ENCODE measurements at places on chromosomes 5 and 9.
A peak's percentile ranks its signal among the peaks of the same experiment; 100 is the strongest.

DNA sequence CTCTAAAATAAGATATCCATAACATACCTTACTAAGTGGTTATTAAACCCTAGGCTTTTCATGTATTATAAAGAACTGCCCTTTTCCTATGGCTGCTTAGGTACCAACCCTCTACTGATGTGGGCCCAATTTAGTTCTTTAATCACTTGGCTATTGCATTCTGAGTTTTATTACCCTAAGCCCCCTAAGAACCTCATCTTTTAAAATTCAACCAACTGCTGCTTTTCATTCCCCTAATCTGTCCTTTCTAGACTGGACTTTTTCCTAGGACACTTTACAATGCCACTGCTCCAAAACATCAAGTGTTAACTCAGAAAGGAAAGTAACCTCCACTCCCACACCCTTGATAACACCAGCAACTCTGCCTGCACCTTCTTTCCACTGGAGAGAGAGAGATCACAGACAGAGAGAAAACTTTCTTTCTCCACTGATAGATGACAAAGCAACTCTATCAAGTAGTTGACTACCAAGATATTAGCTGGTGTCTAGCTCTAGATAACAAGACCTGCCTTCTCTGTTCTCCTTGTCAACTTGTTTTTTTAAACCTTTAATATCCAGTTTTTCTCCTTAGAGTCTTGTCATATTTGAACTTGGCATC lies 27.3 kb downstream of the ELL2 start:
- no peak for DNase-seq

- DNase-seq: no peak
Observed at GRCh38 chr5:126680191-126680817, 79.6 kb downstream of the PHAX start.

- DNase-seq: no peak
Observed at GRCh38 chr5:74072646-74073045, 446.6 kb downstream of the ARHGEF28 start.

GRCh38 chr5:66974256-66974655 lies 222.3 kb downstream of the CD180 start:
- no peak for DNase-seq

GRCh38 chr5:60243713-60244112 lies 350.2 kb upstream of the PDE4D start:
- DNase-seq: no peak

DNA sequence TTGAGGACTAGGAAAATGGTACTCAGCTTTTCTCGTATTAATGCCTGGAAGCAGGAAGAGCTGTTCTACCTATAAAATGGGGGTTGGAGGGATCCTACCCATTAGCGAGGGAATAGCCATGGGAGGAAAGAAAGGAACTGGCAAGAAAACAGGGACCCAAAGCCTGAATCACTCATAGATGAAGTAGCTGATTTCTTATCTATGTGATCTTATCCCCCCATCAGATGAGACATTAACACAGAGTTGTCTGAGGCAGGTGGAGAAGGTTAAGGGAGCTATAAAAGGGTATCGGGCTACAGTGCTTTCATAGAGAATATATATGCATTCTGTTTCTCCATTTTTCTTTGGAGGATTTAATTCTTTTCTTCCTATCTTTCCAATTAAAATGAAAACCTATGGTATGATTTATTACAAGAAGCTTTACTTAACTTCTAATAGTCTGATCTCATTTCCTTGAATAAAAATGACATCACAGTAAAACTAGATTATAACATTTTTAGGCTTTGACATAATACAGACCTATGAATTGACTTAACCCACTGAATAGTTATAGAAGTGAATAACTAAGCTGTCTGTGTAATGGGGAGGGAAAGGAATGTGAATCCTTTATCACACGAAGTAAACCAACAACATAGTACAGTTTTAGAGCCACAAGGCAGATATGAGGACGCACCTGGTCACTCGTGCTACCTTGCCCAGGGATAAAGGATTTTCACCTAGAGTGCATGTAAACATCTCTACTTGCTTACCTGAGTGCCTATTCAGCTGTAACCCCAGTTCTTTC lies 39.0 kb downstream of the IQGAP2 start:
- DNase-seq: no peak

- no peak for DNase-seq
Observed at GRCh38 chr5:17157916-17158529, 59.4 kb upstream of the BASP1 start.

DNA sequence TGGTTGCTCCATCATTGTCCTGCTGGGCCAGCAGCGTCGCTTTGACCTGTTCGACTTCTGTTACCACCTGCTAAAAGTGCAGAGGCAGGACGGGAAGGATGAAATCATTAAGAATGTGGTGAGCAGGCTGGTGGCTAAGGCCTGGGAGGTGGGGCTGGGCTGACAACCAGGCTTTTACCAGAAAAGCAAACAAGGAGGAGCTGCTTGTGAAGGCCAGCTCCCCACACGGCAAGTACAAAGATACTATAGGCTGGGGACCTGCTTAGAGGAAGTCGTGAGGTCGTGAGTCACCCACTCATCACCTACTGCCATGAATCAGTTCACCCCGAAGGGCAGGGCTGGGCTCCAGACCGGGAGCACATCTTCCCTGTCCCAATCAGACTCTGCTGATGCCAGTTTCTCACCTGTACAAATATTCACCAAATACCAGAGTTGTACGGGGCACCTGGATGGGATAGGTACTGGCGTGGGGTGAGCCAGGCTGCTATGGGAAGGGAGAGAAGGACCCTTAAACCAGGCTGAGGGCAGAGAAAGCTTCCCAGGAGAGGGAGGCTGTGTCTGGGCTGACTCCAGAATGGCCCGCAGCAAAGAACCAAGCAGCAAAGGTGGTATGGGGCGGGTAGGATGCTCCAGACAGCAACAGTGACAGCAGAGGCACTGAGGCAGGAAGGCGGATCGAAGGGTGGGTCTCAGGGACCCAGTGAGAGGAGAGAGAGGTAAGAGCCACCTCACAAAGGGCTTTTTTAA lies 69.3 kb upstream of the NIPAL4 start:
- DNase-seq: peak; percentile 31

GRCh38 chr5:172417130-172417841 lies 37.0 kb downstream of the SH3PXD2B start:
- no peak for DNase-seq

- DNase-seq: no peak
Observed at GRCh38 chr9:26181836-26182235, 503.6 kb upstream of the TUSC1 start.

GRCh38 chr5:140391312-140391711 lies 10.3 kb upstream of the ANKHD1 start:
- DNase-seq: no peak

DNA sequence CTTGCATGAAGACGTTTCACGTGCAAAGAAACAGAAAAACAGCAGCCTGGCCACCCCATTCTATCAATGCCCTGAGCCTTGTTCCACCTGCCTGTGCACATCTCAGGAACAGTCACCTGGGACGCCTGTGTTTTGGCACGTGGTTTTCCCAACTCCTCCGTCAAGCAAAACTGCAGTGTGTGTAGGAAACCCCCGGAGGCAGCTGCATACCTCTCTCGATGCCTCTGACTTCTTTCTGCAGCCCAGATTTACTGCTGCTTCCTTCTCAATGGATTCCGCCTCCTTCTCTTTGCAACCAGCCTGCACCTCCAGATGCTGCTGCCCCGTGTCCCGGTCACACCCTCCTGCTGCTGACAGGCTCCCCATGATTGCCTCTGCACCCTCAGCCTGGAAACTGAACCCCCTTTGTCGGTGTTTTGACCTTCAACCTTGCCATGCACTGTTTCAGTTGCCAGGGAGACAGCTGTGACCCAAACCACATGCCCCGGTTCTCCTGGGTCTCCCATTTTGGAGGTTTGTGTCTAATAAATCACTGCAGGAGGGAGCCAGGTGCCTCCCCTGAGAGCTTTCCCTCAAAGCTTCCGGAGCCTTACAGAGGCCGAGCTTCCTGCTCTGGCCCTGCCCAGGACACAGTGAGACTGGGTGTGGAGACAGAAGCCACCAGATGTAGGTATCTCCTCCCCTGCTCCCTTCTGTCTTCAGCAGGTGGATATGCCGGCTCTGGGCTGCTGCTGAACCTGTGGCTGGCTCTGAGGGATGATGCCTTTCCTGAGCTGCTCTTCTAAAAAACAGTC lies 395.5 kb upstream of the IRX1 start:
- no peak for DNase-seq

- no peak for DNase-seq
Observed at GRCh38 chr9:129725795-129726251, 27.0 kb downstream of the PTGES start.

GRCh38 chr5:79850316-79850822 lies 140.7 kb downstream of the MTX3 start:
- DNase-seq: no peak

GRCh38 chr5:87765009-87765408 lies 352.3 kb upstream of the CCNH start:
- DNase-seq: no peak

GRCh38 chr5:24737163-24737562 lies 92.4 kb upstream of the CDH10 start:
- DNase-seq: no peak

DNA sequence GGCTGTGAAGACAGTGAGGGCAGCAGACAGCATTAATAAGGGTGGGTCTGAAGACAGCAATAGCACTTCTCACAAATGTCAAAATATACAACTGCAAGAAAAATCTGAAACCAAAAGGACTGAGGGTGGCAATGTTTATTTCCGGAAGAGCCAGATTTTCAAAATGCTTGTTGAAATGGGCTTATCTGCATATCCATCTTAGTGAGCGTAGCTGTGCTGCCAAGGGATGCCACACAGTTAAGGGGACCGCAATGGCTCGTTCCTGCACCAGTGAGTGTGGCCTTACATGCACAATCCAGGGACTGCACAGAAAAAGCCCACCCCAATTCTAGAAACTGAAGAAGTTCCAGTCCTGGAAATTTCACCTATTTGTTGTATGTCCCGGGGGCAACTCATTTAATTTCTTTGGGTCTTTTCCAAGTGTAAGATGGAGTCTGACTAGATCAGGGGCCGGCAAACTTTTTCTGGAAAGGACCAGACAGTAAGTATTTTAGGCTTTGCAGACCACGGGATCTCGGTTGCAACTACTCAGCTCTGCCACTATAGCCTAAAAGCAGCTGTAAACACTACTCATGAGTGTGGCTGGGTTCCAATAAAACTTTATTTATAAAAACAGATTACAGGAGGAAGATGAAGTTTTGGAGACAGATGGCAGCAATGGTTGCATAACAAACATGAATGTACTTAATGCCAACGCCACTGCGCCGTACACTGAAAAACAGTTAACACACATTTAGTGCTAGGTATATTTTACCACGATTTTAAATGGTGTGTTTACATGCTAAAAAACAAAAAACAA lies 154.1 kb downstream of the MYO10 start:
- DNase-seq: no peak

DNA sequence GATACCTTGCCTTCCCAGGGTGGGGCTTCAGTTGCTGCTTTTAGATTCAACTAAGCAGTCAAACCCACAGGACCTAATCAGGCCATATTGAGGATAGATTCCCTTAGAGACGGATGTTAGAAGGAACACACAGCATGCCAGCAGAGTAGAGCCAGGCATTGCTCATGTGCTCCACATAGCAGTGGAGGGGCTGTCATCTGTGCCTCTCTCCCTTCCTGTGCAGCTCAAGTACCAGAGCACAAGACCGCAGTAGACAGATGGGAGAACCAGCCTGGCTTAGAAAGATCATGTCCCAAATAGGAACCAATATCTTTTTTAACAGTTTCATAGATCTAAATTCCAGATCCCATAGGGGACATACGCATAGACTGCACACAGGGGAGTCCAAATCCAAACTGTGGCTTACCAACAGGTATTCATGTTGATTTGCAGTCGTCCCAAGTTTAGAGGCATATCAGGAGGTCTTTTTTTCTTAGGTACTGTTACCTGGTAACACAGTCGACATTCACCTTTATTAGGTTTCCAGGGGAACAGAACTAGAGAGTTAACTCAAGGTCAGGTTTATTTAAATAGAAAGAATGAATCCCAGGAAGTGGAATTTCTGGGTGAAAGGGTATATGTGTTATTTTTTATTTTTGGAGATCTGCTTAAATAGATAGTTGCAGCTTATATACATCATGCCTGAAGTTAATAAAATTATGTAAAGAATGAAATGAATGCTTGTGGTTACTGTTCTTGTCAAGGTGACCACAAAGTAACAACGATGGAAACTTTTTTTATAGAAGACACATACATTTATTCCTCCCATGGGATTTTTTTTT lies 43.5 kb upstream of the PCAT7 start:
- no peak for DNase-seq

GRCh38 chr5:69334793-69335268 lies 2.2 kb upstream of the CCDC125 start:
- peak; percentile 73 for DNase-seq

DNA sequence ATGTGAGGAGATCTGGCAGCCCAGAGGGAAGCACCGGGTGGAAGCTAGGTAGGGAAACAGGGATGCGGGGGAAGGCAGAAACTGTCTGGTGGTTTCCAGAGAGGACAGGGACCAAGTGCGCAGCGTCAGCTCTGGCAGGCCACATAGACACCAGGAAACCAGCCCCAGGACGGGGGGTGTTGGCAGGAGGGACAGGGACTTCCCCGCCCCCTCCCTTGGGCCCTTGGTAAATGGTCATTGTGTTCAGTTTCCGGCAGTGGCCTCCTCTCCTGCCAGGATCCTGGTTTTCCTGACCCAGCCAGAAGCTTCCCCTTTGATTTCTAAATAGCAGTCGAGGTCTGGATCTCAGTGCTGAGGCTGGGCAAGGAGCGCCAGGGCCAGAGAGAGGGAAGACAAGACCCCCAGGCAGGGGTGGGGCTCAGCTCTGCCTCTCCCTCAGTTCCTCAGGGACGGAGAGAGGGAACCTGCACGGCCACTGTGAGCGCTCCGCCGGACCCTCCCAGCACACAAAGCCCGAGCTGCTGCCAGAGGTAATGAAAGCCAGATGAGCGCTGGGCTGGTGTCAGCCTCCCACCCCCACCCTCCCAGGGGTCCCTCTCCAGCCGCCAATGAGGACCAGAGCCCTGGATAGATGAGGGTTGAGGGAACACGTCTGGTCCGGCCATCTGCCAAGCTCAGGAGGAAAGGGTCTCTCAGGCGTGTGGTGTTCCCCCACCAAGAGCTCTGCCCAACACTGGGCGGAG lies 1.8 kb downstream of the RALGDS start:
- DNase-seq: no peak

DNA sequence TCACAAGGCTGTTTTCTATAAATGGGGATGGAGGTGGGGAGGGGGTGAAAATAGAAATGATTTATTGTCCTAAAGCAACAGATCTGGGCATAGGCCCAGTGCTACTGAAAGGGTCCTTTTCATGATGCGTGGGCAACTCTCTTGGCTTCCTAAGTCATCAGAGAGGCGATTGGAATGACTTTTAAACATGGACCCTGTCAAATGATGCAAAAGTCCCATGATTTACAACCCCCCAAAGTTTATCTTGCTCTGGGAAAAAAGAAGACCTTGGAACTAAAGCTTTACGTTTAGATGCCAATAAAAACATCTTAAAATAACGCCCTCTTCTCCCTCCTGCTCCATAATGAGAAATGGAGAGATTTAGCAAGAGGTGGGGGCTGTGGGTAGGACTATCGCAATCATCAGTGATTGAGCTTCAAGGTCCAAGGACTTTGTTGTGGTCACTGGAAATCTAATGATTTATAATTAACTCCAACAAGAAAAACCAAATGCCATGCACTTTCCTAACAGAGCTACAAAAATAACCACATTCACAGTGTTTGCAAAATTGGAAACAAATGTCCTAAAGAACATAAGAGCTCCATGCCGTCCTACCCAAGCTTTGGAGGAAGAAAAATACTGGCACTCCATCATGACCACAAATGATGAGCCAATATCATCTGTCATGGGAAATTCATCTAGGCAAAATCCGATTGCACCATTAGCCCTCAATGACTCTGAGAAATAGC lies 167.5 kb upstream of the CLINT1 start:
- DNase-seq: no peak

GRCh38 chr9:105994970-105995369 lies 300.6 kb downstream of the TMEM38B start:
- no peak for DNase-seq

GRCh38 chr5:15004506-15004905 lies 132.9 kb upstream of the ANKH start:
- no peak for DNase-seq

All from stimulated activated CD4-positive, alpha-beta T cell treated with anti-CD3 and anti-CD28 coated beads, Interleukin-4, amount 100 ng/mL, for 1 hour (primary cell).